CD8-positive, alpha-beta memory T cell (primary cell): ENCODE measurements at places on chromosomes 11 and 22. TPM values are rescaled to one million over a fixed set of nuclear protein-coding genes. Genes with fewer than 3 reads are reported as not detected.

DNA sequence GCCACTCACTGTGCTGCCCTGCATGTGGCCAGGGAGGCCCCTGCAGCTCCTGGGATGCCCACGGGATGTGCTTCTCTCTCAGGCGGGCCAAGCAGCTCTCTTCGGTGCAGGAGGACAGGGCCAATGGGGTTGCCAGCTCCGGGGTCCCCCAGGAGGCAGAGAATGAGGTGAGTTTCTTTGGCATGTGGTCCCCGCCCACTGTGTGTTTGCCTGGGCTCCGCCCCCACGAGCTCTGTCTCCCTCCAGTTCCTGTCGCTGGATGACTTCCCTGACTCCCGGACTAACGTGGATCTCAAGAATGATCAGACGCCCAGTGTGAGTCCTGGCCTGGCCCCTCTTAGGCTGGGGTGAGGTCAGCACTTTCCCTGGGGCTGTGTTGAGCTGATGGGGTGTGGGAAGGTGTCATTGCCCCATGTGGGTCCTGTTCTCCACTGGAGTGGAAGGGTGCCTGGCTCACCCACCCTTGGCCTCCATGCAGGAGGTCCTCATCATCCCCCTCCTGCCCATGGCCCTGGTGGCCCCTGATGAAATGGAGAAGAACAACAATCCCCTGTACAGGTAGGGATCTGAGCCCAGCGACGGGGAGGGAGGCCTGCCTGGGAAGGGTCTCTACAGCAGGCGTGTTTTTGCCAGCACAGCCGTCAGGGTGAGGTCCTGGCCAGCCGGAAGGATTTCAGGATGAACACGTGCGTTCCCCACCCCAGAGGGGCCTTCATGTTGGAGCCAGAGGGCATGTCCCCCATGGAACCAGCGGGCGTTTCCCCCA lies 7.7 kb downstream of the SCO2 start:
- DNase-seq, result no peak

The FXYD2 gene
- polyA plus RNA-seq, result 67.9 TPM

GRCh38 chr22:36211237-36211861 lies 9.7 kb upstream of the APOL4 start:
- no peak for DNase-seq

GRCh38 chr11:19320827-19321226 lies 80.1 kb upstream of the E2F8 start:
- DNase-seq, result no peak

The RAB39A gene
- not detected for polyA plus RNA-seq

DNA sequence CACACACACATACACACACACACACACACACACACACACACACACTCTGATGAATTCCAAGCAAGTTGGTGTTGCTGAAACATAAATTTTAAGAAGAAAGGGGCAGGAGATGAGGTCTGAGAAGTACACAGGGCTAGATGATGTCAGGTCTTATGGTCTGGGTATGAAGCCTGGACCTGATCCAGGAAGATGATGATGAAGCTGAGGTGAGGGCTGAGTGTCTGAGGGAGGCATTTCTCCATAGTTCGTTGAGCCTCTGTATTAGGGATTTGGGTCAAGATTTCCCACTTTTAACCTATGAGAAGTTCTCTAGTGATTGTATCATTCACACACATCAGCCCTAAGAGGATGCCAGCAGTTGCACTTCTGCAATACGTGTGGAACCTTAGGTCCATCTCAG lies 32.6 kb downstream of the KREMEN1 start:
- no peak for DNase-seq

GRCh38 chr11:34161812-34162492 lies 56.5 kb downstream of the NAT10 start:
- peak; percentile 6 for DNase-seq

DNA sequence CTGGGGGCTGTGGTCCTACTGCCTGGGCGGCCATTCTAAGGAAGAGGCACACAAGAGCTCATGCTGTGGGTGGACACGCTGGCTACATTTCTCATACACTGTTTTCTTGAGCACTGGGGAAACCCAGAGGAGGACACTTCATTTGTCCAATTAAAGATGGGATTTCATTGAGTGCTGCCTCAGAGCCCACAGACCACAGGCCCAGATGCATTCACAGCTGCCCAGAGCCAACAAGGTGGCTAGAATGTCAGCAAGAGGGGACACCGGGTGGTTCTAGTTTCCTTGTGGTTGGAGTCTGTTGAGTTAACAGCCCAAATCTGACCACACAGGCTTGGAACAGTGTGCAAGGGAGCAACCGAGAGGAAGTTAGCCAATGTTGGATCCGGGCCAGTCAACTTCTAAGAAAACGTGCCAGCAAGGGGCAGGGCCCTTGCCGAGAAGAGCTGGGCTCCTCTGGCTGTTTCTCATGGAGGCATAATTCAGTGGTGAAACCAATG lies 35.0 kb upstream of the SORL1 start:
- DNase-seq, result peak; percentile 13

- DNase-seq, result no peak
Measured at GRCh38 chr11:105245781-105246315, 106.3 kb upstream of the CARD18 start.

The PAX6 gene
- not detected for polyA plus RNA-seq

- no peak for DNase-seq
Measured at GRCh38 chr22:21697021-21697771, 31.4 kb downstream of the PPIL2 start.

The CDC42EP1 gene
- not detected for polyA plus RNA-seq

GRCh38 chr22:48594757-48595510 lies 1232.7 kb downstream of the BRD1 start:
- no peak for DNase-seq

DNA sequence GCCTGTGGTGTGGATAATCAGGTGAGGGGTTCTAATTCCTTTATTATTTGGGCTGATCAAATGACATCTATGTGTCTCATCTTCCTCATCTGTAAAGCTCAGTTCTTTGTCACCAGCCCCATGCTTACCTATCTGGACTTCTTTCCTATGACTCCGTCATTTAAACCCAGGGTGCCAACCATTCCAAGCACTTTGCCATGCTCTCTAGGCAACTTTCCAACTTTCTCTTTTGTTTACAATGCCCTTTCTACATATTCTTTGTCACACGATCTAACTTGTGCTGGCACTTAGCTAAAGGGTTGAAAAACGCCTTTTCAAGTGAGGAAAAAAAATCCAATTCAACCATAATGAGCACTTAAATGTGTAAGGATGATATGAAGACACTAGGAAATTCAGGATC lies 27.9 kb downstream of the EXPH5 start:
- DNase-seq, result no peak

GRCh38 chr11:35098855-35099254 lies 40.1 kb upstream of the CD44 start:
- no peak for DNase-seq

- DNase-seq, result peak; percentile 73
Measured at GRCh38 chr22:50731811-50732624, 6.0 kb upstream of the ACR start.

DNA sequence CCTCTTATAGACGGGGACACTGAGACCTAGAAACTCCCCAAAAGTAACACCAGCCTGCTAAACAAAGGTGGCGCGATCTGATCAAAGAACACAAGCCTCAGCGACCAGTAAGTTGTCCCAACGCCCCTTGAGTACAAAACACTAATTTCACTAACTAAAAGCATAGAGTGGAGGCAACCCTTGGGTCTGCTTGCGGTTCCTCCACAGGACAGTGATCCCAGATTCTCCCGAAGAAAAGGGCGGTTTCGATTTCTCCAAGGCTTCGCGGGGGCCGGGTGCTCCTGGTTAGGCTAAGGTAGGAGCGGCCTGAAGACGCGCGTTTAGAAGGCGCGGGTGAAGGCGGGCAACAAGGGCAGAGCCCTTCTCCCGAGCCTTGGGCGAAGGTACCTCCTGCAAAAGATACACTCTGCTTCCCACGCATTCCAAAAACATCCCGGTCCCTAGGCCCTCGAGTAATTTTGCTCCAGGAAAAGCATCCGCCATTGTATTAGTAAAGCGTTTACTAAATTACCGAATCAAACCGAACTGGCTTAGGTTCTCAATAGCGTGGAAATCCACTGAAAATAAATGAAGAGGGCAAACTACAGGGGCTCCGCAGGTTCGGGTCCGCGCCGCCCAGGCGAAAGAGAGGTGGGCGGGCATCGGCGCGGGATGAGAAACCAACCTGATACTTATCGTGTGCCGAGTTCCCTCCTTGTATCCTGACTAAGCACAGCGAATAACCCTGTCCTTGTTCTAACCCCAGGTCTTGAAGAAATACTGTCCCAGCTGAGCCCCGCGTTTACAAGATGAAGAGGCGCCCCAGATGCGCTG lies 2.0 kb downstream of the WT1 start:
- DNase-seq, result no peak
